ENCODE measurements at places on chromosomes 11 and 22.

GRCh38 chr11:28243581-28243980, 135.4 kb downstream of the METTL15 start:
- no peak for DNase-seq

DNA sequence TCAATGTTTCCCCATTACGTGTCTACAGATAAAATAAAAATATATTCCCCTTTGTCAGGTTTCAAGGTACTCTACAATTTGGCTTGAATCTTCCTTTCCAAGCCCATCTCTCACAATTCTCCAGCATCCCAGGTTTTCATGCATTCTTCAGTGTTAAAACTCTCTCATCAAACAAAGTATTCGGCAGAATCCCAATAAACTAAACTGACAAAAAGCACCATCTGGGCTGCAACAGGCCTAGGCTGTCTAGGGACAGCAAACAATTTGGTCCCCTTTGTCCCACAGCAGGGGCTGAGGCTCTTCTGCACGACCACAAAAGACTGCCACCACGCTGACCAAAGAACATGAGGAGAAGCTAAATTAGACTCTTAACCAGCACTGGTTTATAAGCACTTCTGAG, 159.4 kb downstream of the CADM1 start:
- DNase-seq, result no peak

GRCh38 chr11:20355221-20356219, 8.0 kb upstream of the HTATIP2 start:
- no peak for DNase-seq

- DNase-seq, result no peak
Observed at GRCh38 chr11:114762408-114762807, 84.1 kb downstream of the NXPE2 start.

GRCh38 chr11:28671274-28671673, 563.1 kb downstream of the METTL15 start:
- no peak for DNase-seq

DNA sequence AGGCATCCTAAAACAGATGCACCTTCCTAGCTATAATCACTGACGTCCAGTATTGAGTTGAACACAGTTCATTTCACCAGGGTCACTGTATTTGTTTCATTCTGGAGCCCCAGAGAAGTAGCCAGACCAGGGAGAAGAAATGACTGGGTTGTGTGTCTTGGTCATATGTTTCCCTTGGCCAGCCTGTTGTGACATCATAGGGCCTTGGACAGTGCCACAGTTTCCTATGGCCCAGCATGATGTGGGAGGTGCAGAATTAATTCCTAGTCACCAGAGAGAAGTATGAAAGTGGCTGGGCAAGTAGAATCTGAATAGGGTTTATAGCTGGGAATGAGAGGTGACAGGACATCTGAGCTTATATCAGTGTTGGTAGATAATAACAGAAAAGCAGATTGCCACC, 84.0 kb upstream of the ZBED5 start:
- no peak for DNase-seq

DNA sequence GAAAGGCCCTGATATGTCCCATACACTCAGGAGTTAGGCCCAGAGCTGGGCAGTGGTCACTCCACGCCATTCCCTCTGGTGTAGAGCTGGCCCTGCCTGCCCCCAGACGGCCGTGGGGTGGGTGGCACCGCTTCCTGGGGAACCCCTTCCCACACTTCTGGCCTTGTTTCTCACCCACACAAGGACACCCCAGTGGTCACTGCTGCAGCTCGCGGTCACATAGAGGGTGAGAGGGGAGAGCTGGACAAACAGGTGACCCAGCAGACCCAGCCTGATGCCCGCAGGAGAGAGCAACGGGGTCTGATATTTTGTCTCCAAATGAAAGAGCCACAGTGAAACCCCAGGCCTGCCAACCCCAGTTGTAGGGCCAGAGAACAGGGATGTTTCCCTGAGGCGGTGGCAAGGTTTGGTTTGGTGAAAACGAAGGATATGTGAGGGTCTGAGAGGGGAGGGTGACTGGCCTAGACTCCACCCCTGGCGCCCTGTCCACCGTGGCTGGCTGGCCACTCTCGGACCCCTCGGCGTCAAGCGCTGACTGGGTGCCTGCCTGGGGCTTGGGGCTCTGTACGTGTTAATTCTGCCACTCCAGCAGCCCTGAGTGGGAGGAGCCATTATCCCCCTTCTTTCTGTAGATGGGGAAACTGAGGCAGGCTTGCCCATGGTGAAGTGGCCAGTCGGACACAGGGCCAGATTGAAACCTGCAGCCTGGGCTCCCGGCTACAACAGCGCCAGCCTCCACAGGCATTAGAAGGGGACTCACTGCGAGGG, 71.0 kb upstream of the PPARA start:
- no peak for DNase-seq

DNA sequence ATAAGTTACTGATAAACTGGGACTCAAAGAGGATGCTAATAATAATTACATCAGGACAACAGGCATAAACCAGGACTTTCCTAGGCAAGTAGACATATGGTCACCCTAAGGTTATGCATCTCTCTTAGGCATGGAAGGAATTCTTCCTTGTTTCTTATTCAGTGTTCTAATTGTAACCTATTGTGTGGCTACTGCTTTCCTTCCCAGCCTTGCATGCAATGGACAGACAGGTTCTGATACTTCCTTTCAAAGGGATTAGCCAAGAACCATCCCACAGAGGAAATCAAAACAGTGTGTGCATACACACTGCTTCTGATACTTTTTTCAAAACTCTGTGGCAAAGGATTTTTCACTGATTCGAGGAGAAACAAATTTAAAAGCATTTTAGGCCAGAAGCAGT, 48.3 kb downstream of the RRAS2 start:
- DNase-seq, result no peak

DNA sequence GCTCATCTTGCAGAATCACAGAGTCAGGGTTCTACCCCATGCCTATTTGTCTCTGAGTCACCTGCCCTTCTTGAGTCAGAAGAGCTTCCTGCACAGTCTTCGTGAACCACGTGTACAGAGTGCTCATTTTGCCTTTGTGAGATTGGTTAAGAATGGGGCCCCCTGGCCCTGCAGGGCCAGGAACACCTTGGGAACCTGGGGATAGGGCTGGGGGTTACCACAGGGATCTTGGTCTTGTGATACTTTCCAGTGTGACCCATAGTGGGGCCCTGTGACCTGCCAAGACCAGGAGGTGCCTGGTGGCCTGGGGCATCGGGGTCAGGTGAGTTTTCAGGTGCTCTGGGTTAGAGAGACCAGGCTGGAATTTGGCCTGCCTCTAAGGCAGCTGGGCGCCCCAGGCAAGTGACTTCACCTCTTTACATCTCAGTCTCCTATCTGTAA, 9.4 kb downstream of the TMPRSS13 start:
- DNase-seq, result no peak

DNA sequence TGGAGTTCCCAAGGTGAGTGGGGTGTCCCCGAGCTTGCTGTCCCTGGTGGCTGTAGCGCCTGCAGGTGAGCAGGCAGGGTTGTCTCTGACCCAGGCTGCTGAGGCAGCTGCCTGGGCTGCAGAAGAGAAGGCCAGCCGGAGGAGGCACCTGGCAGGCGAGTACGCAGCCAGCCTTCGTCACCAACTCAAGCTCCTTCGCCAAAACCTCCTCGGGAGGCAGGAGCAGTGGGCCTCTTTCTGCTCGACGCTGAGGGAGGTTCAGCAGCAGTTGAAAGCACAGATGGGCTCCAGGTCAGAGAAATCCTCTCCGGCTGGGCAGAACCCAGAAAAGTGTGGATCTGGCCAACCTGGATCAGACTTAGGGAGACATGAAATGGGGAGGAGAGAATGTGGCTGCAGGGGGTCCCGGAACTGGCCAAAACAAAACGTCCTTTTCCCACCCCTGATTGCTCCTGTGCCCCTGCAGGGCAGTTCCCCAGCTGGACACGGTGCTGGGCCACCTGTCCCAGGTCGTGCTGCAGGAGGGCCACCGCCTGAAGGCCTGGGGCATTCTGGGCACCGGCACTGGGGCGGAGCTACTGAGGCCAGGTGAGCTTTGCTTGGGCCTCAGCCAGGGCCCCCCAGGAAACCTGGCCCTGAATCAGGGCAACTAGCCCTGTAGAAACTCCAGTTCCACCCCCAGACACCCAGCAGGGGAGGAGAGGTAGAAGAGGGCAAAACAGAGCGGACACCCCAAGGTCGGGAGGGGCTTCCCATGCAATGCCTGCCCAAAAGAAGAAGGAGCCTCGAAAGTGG, 56.7 kb downstream of the BTG4 start:
- DNase-seq, result no peak

DNA sequence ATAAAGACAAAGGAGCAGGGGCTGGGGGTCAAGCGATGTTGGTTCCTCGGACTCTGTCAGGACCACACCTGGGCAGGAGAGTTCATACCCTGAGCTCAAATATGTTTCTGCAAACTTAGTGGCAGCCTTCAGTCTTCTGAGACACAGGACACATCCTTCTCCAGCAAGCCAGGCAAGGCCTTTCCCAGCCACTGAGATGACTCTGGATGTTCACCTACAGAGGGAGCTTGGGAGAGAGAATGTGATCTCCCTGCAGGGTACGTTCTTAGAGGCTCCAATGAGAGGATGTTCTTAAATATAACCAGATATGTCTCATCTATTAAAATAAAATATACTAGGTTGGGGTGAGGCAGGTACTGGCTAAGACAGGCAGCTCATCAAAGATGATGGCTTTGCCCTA, 461.5 kb downstream of the OPCML start:
- DNase-seq, result no peak

- no peak for DNase-seq
Observed at GRCh38 chr11:65083134-65083833, 556 bp downstream of the CDCA5 start.

GRCh38 chr22:22759371-22759770, 115.0 kb downstream of the GGTLC2 start:
- DNase-seq, result no peak

DNA sequence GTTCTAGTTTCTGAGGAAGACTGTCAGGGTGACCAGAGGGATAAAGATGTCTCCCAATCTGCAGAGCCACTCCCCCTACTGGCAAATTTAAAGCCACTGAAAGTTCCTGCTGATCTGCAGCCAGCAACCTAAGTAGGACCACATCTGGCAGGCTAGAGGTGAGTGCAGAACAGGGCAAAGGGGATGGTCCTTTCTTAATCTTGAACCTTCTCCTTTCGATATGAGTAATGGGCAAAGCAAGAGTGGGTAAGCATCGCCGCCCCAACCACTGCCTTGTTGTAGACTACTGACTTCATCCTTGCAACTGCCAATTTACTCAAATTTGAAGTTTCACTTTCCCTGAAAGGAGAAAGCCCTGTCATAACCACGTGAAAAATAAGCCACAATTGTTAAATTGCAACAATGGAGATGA, 30.7 kb downstream of the SCUBE2 start:
- no peak for DNase-seq

GRCh38 chr11:12131943-12132789, 21.8 kb downstream of the MICAL2 start:
- DNase-seq, result no peak

- DNase-seq, result no peak
Observed at GRCh38 chr11:79794484-79795393, 353.9 kb upstream of the TENM4 start.

DNA sequence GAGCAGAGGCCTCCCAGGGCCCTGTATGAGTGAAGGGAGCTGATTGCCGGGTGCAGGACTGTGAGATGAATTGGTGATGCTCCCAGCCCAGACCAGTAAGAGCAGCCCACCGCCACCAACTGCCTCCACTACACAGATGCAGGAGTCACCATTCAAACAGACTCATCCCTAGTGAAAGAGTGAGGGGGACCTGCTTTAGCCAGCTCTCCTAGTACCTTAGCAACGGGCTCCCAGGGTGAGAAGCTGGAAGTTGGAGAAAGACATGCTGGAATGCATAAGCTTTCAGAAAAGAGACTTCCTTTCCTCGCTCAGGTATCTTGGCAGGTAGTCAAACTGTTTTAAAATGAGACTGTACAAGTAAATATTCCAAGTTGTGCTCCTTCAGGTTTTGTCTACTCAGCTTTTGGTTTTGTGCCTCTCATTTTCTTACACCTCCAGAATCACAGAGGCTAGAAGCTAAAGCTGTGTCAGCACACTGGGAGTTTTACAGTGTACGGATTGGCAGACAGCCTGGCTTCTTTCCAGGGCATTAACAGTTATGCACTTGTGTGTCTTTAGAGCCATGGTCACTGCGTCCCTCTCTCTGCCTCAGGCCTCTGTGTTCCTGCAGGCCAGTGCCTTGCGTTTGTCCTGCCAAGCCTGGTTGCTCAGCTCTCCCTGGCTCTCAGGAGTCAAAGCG, 146.2 kb downstream of the ATXN10 start:
- no peak for DNase-seq

GRCh38 chr11:69145050-69145380, 10.7 kb upstream of the SMIM38 start:
- no peak for DNase-seq

GRCh38 chr11:40397141-40397540, 1062.3 kb downstream of the LRRC4C start:
- DNase-seq, result no peak

GRCh38 chr11:45872651-45873356, 12.6 kb upstream of the MAPK8IP1 start:
- no peak for DNase-seq
